ENCODE measurements at places on chromosomes 7 and 10.

DNA sequence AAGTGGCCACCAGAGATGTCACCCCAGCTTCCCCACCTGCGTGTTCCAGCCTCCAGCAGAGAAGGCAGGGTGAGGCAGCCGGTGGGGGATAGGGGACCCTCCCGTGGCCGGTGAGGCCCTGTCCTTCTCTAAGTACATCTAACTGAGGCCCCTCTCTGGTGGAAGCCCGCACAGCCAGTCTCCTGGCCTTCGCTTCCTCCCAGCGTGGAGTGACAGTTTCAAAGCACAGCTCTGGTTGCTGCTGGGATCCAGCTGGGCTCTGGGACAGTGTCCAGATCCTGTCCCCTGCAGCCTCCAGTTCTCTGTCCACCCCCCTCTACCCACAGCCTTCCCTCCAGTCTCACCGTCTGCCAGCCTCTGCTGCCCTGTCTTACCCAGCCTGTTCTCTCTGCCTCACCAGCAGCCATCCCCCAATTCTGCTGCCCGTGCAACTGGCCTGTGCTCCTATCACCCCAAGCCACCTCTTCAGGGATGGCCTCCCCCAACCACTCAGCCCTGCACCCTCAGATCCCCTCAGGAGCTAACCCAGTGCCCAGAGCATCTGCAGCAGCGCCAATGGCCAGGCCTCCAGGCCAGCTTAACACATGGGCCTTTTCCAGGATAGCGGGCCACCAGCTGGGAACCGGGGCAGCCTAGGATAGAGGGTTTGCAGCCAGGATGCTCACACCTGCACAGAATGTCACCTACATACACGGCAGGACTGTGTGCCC is 16.3 kb upstream of the SH2B2 start:
- no peak for DNase-seq

- no peak for DNase-seq
These were observed 198.1 kb upstream of the HABP2 start for GRCh38 chr10:113354711-113355110.

DNA sequence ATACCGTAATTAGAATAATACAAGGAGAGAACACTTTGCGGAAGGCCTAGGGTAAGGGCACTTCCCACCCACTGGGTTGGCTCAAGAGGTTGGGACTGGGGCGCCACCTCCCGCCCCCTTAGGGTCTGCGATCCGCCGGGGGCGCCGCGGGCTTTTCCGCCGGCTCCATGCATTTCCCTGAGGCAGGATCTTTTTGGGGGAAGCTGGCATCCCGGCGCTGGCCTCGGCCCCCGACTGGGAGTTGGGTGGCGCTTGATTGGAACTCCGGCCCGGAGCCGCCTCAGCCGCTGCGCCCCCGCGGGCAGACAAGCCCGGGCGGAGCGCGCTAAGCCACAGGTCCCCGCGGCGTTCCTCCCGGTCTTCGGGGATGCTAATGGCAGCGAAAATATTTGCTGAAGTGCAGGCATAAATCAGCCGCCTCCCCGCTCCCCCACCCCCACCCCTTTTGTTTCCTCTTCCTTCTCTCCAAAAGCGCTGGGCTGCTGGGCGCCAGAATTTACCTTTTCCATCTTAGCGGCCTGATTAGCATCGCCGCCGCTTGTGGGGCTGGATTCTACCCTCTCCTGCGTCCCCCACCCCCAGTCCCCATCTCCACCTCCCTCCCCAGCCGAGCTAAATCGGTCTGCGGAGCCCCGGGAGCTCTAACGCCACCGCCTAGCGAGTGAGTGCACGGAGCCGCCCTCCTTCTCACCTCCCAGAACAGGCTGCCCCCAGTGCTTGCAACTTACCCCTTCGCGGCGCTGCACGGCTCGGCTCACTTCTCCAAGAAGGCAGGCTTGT is 5.1 kb downstream of the UNC5B start:
- DNase-seq: no peak

- no peak for DNase-seq
These were observed 882 bp downstream of the ZNF282 start for GRCh38 chr7:149196151-149196704.

- no peak for DNase-seq
These were observed 420.4 kb downstream of the DNAJB6 start for GRCh38 chr7:157757211-157757610.

- DNase-seq: no peak
These were observed 42.4 kb upstream of the HGF start for GRCh38 chr7:81811956-81812865.

DNA sequence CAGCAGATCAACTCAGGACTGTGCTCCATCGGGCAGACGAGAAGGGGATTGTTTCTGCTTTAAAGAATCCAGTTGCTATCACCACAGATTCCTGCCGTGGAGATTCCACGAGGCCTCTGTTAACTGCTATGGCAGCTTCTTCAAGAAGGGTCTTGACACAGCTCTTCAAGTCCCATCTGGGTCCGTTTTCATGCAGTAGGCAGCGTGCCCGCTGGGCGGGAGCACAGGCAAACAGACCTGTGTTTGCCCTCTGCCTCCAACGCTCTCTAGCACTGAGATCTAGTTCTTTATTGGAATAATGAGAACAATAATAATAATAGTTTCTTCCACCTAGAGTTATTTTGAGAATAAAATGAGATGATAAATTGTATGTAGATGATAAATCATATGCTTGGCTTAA is 127.2 kb upstream of the SP8 start:
- DNase-seq: no peak

- no peak for DNase-seq
These were observed 70.0 kb upstream of the INPP5A start for GRCh38 chr10:132467464-132468149.

DNA sequence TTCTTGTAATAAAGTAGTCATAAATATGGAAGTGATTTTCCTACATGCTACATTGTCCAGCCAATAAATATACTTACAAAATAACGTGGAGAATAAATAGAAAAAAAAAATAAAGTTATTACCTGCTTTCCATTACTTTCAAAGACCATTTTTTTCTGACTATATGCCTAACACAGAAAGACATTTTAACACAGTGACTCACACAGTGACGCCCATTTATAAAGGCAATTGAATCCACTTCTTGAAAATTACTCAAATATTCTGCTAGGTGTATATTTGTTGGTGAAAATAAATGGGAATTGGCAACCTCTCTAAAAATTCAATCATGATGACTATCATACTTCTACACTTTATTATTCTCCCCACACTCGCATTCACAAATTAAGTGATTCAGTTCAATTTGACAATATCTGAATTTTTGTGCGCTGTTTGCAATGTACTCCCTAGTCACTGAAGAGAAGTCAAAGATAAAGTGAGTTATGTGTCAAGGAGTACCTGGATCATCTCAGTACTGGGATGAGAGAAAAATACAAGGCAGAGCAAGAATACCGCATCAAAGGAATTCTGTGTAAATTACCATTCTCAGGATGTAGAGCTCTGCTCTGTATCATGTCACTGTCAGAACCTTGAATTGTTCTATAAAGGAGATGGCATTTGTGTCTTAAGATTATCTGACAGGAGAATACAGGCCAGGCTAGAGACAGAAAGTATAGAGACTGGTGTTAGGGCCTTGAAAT is 642.7 kb downstream of the IPMK start:
- no peak for DNase-seq

- no peak for DNase-seq
These were observed 167.0 kb downstream of the CTTNBP2 start for GRCh38 chr7:117706210-117706609.

DNA sequence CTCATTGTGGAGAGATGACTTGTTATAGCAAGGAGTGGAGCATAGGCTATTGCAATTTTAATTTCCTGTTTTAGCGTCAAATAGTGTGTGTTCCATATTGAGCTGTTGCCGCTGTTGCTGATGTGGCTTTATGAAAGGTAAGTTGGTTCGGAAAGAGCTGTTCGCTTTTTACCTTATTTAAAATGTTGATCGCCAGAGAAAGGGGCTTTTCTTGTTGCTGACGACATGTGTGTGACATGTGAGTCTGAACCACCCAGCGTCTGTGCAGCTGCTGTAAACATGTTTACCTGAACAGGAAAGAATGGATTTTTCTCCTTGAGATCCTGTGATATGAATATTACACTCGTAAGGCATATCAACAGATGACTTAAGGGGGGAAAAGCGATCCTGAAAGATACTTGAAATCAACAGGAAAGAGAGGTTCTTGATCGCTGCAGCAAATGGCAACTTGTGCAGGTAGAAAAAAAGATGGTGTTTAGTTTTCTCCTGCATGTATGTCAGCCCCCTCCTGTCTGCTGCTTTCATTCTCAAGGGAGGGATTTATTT is 2.5 kb downstream of the ZEB1 start:
- DNase-seq: peak; percentile 57

GRCh38 chr10:42940487-42941294 is 136.2 kb upstream of the RET start:
- no peak for DNase-seq

DNA sequence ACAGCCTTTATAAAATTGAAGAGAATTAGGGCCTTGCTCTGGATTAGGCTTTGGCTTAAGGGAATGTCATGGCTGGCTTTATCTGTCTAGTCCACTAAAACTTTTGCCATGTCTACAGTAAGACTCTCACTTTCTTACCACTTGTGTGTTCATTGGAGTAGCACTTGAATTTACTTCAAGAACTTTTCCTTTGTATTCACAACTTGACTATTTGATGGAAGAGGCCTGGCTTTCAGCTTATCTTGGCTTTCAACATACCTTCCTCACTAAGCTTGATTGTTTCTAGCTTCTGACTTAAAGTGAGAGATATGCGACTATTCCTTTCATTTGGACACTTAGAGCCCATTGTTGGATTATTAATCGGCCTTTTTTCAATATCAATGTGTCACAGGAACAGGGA is 96.1 kb downstream of the TPST1 start:
- DNase-seq: no peak

GRCh38 chr7:43220250-43220649 is 107.8 kb downstream of the HECW1 start:
- no peak for DNase-seq

- DNase-seq: no peak
These were observed 45.2 kb upstream of the SPOCK2 start for GRCh38 chr10:72133517-72133916.

DNA sequence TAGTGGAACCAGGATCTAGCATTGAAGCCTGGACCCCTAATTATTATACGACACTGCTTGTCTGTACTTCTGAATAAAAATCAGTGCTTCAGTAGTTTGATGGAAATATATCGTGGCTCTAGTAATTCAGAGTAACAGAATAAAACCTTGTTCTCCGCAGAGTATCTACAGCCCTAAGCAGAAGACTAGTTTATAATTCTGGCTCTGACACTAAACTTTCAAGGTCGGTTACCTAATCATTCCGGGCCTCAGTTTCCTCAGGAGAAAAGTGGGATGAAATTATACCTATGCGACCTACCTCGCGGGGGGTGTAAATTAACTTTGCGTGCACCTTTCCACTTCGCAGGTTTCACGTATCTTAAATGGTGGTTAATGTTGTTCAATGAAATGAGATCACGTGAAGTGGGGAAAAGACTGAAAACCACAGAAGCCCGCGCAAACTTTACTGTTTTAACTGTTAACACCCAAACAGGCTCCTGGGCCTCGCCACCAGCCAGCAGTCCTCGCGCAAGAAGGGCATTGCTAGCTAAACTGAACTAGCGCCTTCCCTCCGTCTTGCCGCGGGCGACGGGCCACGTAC is 615 bp downstream of the THAP5 start:
- DNase-seq: no peak

GRCh38 chr10:59887972-59888640 is 18.2 kb downstream of the CCDC6 start:
- no peak for DNase-seq

DNA sequence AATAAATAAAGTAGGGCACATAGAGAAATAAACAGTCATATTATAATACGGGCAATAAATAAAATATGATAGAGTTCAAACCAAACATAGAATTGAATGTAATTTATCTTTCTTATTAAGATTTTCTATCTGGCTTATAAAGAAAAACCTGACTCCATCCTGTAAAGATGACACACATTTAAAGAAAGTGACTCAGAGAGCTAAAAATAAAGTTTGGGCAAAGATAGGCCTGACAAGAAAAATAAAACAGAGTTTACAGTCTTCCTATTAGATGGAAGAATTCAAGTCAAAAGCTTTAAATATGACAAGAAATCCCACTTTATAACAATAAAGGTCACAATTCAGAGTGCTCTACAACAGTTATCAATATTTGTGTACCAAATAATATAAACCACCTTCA is 580.6 kb downstream of the PHTF2 start:
- DNase-seq: no peak

GRCh38 chr7:88540012-88540411 is 219.5 kb upstream of the ZNF804B start:
- no peak for DNase-seq

DNA sequence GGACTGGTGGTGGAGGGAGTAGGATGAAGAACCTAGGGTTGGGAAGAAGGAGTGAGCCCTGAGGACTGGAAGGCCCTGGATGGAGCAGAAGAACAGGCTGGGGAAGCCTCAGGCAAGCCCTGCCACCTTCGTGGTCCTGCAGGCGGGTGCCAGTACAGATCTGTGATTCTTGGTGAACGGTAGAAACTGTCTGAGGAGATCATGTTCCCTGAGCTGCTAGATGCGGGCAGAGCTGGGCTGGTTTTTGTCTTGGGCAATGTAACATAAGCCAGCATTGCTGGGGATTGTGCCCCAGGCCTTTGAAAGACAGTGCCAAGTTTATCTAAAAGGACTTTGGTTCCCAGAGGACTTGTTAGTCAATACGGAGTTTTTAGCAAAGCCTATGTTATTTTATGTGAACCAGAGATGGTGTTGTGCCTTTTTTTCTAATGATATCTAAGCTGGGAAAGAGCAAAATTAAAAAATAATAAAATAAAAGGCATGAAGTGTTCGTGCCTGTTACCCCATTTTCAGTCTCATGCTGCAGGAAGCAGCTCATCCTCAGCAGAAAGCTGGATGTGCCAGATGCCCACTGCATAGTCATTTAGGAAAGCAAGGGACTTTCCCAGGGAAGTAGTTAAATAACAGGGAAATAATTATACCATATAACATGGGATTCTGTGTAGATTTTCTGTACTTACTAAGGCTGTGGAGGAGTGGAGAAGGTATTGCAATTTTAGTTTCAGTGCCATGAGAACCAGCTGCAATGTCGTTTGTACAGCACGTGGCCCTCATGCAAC is 24.4 kb upstream of the FIGNL1 start:
- no peak for DNase-seq

GRCh38 chr7:158477866-158478265 is 109.8 kb downstream of the PTPRN2 start:
- DNase-seq: no peak

DNA sequence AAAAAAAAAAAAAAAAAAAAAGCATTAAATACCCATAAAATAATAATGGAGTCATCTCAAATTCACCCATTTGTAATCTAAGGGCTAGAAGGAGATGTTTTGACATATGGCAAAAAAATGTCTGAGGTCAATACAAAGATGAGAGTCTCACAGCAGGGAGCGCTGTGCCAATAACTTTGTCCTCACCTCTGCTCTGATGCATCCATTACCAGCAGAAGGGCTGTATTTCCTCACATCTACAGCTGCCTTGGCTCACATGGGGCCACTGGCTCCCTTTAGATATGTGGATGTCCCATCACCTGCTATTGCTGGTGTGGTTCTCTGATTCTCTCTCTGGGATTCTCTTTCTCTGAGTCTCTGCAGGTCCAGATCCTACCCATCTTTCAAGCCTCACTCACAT is 90.3 kb upstream of the FAM133B start:
- DNase-seq: no peak

GRCh38 chr7:27860800-27861199 is 120.8 kb downstream of the TAX1BP1 start:
- no peak for DNase-seq

GRCh38 chr10:14500172-14500765 is 169.5 kb upstream of the FRMD4A start:
- DNase-seq: no peak

GRCh38 chr10:116740971-116741370 is 1.4 kb downstream of the HSPA12A start:
- DNase-seq: no peak

Measured in CD8-positive, alpha-beta memory T cell (primary cell).